ENCODE measurements at places on chromosomes 7 and 10. TPM values are rescaled to one million over a fixed set of nuclear protein-coding genes. Genes with fewer than 3 reads are reported as not detected.

PIP gene
- total RNA-seq, result not detected

PRPS1L1 gene
- not detected for total RNA-seq

PROSER2 gene
- 13.7 TPM for total RNA-seq

RNF148 gene
- total RNA-seq, result 0.45 TPM

GRCh38 chr7:39400836-39401235 is 165.4 kb upstream of the YAE1 start:
- no peak for DNase-seq

GRCh38 chr7:33733870-33734650 is 171.3 kb upstream of the BMPER start:
- no peak for DNase-seq

GRCh38 chr7:150898475-150899011 is 46.2 kb downstream of the AOC1 start:
- peak; percentile 60 for DNase-seq

- DNase-seq, result peak; percentile 92
Measured at GRCh38 chr7:128398016-128398840, 11.6 kb downstream of the IMPDH1 start.

DNA sequence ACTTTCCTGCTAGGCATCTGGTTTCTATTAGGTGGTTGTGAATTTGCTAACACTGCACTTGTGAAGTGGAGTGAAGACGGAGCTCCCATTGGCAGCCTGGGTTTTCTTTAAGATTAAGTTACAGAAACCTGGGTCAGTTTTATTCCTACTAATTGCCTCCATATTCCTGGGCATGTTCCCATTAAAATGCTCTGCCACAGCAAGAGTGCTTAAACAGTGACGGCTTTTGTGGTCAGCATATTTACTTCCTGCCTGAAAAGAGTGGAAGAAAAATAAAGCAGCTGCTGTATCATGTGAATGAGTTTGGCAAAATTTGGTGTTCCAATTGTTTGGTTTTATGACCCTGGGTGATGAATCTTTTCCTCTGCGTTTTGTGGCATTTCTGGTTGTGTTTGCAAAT is 96.9 kb upstream of the PLXDC2 start:
- DNase-seq, result no peak

DNA sequence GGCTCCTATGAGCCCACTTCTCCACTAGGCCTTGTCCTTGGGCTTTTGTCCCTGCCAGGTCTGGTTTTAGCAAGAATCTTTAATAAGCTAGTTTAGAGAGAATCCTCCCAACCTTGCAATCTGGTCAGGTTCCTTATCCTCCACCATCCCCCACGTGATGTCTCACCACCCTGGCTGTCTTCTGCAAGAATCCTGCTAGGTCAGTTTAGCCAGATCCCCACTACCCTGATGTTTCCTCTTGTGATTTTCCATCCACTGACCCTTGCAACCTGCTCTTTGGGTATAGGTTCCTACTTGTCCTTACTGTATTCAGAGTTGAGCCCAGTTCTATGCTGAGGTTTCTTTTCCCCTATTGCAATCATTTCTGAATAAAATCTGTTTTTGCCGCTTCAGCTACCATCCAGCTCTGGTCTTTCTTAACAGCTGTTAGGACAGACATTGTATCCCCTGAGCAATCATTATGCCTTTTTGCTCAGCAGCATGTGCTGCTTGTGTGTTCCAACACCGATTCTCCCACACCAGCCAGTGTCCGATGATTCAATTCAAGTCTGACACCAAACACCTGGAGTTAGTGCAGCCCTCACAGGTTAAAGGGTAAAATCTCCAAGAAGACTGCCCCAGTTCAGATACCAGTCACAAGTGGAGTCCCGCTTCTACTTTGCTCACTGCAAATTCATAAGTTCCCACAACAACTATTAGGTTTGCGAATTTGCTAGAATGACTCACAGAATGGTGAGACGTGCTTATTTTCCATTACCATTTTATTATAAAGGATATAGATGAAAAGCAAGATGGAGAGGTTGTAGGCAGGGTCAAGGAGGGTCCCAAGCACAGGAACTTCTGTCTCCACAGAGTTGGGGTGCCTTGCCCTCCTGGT is 62.2 kb upstream of the ADCY1 start:
- no peak for DNase-seq
